ENCODE measurements at places on chromosomes 1 and 21. TPM values are rescaled to one million over a fixed set of nuclear protein-coding genes. Genes with fewer than 3 reads are reported as not detected.

MINDY1 gene
- 69.8 TPM for total RNA-seq

HCN3 gene
- 3.8 TPM for total RNA-seq

BCL10 gene
- total RNA-seq, result 21.2 TPM

- no peak overlapping the region for H3K27ac ChIP-seq
- no peak for DNase-seq
- no peaks in the 10 kb centered on the region for H3K27me3 ChIP-seq
- H3K4me3 ChIP-seq, result no peak overlapping the region
- H3K4me1 ChIP-seq, result no peaks in the 10 kb centered on the region
- H3K36me3 ChIP-seq, result no peaks in the 10 kb centered on the region
Measured at GRCh38 chr21:31332525-31332924, 11.5 kb downstream of the TIAM1 start.

DNA sequence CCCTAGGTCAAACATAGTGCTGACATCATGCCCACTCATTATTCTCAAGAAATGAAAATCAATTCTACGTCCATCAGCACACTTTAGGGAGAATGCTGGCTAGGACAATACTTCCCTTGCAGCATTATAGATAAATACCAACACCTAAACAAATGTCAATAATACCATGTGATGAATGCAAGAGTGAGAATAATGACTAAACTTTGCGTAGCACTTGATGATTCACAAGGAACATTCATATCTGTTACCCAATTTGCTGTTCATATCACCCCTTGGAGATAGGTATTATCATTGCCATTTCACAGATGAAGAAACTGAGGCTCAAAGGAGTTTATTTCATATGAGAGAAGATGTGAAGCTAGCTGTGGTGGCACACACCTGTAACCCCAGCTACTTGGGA, 24.8 kb upstream of the EPS15 start:
- no peak overlapping the region for H3K27ac ChIP-seq
- H3K4me3 ChIP-seq, result no peak overlapping the region

DNA sequence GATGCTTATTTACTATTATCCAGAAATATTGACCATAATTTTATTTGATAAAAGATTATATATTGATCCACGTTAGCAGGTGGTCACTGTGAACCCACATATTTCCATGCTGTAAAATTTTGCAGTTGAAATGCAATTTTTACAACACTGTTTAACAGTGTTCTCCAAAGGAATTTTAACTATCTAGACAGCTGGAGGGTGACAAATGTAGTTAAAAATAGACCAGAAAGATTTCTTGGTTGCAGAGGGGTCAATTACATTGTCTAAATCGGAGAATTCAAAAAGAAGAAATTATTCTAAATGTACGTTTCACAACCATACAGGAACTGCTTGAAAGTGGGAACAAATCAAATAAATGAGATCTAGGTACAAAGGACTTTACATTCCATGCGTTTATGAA, 625.2 kb upstream of the NCAM2 start:
- DNase-seq, result no peak
- H3K4me3 ChIP-seq, result no peak overlapping the region
- H3K4me1 ChIP-seq, result no peaks in the 10 kb centered on the region
- no peaks in the 10 kb centered on the region for H3K27me3 ChIP-seq
- H3K27ac ChIP-seq, result no peak overlapping the region

GRCh38 chr1:118716775-118717174, 271.4 kb downstream of the TBX15 start:
- H3K27me3 ChIP-seq, result no peaks in the 10 kb centered on the region
- no peaks in the 10 kb centered on the region for H3K36me3 ChIP-seq
- H3K4me1 ChIP-seq, result no peaks in the 10 kb centered on the region
- no peak overlapping the region for H3K27ac ChIP-seq

- no peaks in the 10 kb centered on the region for H3K27me3 ChIP-seq
- no peak overlapping the region for H3K4me3 ChIP-seq
- H3K4me1 ChIP-seq, result no peaks in the 10 kb centered on the region
- DNase-seq, result no peak
Measured at GRCh38 chr1:44471911-44472453, 66.9 kb downstream of the RNF220 start.

DNA sequence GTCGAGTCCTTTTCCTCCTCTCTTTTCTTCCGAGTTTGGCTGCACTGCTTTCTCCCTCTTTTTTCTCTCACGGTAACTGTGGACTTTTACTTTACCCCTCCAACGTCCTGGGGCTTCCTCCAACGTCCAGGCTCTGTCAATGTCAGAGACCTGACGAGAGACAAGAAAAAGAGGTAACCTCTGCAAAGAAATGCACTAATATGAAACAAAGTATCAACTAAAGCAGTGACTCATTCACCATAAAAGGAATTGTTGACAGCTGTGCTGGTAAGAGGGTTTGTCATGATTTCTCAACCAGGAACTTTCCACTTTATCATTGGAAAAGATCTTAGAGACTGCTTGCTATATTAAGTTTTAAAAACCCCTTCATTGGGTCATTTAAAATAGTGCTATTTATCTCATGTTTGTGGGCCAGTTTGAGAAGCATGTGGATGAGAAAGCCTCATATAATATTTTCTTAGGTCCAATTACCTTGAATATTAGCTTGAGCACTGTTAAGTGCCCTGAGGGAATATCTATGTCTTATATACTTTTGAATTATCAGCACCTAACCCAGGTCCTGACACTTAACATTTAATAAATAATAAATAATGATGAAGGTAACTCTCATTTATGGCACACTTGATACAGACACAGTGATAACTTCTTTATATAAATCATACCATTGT, at the start of gene GBP2:
Gene GBP2 (minus strand): TSS at position 202 of the 668 bp plus-strand sequence. CDS start 4,148 bp downstream, outside the sequence.
- H3K27me3 ChIP-seq, result no peaks in the 10 kb centered on the region
- H3K4me1 ChIP-seq, result peaks cover 12% of the 10 kb centered on the region
- H3K36me3 ChIP-seq, result no peaks in the 10 kb centered on the region
- peak within 1 kb of the TSS; percentile 53 for H3K4me3 ChIP-seq
- peak within 1 kb of the TSS; percentile 77 for H3K27ac ChIP-seq

- H3K27me3 ChIP-seq, result no peaks in the 10 kb centered on the region
- H3K4me1 ChIP-seq, result peaks cover 8% of the 10 kb centered on the region
- H3K27ac ChIP-seq, result no peak overlapping the region
- H3K36me3 ChIP-seq, result no peaks in the 10 kb centered on the region
- no peak overlapping the region for H3K4me3 ChIP-seq
- no peak for DNase-seq
Measured at GRCh38 chr1:2352897-2353550, 38.3 kb downstream of the MORN1 start.

DNA sequence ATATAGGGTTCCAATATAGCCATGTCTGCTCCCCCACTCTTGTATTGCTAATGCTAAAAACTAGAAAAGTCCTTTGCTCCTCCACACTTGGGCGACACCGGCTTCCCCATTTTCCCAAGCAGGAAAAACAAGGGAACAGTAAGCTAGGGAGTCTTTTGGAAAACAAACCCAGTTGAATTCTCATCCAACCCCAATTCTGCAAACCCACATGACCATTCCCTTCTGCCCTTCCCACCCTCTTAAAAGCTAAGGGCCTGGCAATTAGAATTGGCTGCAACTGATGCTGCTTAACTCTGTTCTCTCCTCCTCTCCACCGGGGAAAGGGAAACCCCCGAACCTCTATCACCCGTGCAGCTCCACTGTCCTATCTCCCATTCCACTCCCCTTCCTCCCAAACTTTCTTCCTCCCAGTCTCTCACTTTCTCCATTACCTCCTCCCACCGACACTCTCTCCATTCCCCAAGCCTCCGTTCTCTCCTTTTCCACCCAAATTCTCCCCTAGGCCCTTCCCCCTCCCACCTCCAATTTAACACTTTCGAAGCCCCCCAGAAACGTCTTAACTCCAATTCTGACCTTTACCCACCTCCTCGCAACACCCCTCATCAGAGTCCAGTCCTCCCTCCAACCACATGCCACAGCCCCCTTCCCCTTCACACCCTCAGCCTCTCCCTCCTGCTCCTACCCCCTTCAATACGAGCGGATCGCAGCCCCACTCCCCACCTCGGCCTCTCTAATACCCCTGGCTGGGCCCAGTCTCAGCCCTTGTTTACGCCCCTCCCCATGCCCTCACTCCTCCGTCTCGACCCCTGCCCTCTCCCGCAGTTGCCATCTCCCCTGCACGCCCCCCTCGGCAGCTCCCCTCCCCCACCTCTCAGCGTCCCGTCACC, 701 bp downstream of the DEDD start:
- peak overlapping the region; percentile 98 for H3K27ac ChIP-seq
- peak overlapping the region; percentile 89 for H3K4me3 ChIP-seq
- no peaks in the 10 kb centered on the region for H3K27me3 ChIP-seq
- peak; percentile 42 for DNase-seq
- no peaks in the 10 kb centered on the region for H3K36me3 ChIP-seq

DNA sequence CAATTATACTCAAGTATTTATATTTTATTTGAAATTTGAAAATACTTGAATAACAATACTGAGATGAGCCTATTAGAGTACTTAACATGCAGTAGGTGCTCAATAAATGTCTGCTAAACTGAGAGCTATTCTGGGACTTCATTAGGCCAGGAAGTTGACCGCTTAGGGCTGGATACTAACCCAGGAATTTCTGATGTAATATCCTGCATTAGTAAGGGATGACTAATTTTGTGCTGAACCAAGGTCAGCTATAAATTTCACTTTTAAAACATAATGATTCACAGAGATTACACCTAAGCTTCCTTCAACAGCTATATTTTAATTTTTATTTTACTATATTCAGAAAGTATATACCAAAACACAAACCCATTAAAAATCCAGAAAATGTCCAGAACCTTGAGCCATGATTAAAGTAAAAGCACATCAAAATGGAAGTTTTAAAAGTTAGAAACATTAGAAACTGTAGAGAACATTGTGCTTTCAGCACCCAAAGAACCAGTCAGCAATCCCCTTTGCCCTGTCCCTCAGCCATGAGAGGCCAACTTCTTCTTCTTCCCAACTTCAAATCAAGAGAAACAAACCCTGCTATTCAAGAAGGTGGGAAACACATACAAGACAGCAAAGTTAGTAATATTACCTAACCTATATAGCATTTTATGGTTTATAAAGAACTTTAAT, 35.4 kb downstream of the WNT2B start:
- DNase-seq, result no peak
- H3K27ac ChIP-seq, result no peak overlapping the region
- no peaks in the 10 kb centered on the region for H3K36me3 ChIP-seq
- H3K4me1 ChIP-seq, result no peaks in the 10 kb centered on the region
- no peaks in the 10 kb centered on the region for H3K27me3 ChIP-seq

GRCh38 chr1:171742577-171742922, 685 bp upstream of the VAMP4 start:
- H3K27ac ChIP-seq, result peak overlapping the region; percentile 99
- H3K4me1 ChIP-seq, result peaks cover 27% of the 10 kb centered on the region
